Stimulated activated CD4-positive, alpha-beta T cell treated with anti-CD3 and anti-CD28 coated beads, Interleukin-12 subunit alpha, Interleukin-12 subunit beta, amount 100 ng/mL, for 24 hours (primary cell): ENCODE measurements at places on chromosomes 3 and 15.

DNA sequence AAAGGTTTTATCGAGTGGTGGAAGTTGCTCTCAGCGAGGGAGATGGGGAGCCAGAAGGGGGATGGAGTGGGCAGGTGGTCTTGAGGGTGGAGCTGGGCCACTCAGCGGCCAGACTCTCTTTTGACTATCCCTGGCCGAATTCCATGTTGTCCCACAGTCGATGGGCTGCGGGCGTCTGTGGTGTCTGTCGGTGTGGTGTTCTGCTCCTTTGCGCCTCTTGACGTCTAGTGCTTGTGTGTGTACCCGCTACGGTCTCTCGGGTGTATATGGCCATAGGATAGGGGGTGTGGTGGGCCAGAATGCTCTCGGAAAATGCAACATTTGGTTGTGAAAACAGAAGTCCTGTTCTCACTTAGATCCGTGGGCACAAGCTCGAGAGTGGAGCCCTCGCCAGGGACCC lies 297.0 kb downstream of the CGGBP1 start:
- DNase-seq: no peak

- DNase-seq: no peak
Observed at GRCh38 chr3:97417-98258, 98.9 kb upstream of the CHL1 start.

GRCh38 chr15:83643201-83643600 lies 10.7 kb upstream of the ADAMTSL3 start:
- no peak for DNase-seq

DNA sequence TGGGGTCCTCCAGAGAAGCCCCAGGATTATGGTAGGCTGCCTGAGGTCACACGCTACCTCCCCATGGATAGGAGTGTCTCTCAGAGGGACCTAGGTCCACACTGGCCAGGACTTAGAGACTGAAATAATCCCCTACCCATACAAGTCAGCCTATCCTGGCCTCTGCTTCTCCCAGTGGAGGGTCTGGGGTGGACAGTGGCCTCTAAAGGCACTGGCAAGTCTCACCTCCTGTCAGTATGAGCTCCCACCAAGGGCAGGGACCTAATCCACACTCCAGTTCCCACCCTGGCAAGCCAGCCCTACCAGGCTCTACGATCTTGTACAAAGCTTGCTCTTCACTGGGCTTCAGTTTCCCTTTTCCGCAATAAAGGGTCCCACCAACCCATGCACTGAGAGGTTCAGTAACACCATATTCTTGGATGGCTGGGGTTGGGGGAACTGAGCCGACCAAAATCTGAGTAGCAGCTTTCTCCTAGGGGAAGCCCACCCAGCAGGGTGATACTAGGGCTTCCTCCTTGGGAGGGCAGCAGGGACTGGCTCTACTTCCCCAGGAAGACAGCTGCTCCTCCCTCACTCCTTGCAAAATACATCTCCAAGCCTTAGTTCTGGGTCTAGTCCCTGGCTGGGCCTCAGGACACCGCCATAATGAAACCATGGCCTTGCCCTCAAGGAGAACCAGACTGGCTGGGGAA lies 2.4 kb downstream of the CISH start:
- DNase-seq: no peak

- no peak for DNase-seq
Observed at GRCh38 chr3:71464613-71465012, 118.9 kb downstream of the FOXP1 start.

DNA sequence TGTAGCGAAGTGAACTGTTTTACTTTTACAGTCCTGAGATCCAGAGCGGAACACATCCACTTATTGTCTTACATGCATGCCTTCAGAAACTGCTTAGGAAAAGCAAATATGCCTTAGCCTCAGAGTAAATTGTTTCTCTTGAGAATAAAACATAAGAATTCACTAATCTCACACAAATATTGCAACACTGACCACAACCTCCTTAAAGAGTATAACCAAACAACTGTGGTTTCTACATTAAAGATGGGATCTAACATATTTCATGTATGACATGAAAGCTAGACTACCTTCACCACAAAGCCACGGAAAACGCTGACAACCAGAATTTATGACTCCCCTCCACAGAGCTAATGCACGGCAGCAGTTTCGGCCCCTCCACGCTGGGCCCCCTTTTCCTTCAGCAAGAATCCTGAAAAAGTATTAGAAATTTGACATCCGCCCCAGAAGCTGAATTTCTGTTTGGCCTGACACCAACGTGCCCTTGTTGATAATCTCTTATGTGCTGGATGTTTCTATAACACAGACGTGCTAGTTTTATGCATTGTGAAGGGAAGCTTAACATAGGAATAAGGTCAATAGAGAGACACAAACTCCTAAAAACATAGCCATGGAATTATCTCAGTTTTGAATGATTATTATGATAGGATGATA lies 84.6 kb downstream of the GREM1 start:
- DNase-seq: no peak

DNA sequence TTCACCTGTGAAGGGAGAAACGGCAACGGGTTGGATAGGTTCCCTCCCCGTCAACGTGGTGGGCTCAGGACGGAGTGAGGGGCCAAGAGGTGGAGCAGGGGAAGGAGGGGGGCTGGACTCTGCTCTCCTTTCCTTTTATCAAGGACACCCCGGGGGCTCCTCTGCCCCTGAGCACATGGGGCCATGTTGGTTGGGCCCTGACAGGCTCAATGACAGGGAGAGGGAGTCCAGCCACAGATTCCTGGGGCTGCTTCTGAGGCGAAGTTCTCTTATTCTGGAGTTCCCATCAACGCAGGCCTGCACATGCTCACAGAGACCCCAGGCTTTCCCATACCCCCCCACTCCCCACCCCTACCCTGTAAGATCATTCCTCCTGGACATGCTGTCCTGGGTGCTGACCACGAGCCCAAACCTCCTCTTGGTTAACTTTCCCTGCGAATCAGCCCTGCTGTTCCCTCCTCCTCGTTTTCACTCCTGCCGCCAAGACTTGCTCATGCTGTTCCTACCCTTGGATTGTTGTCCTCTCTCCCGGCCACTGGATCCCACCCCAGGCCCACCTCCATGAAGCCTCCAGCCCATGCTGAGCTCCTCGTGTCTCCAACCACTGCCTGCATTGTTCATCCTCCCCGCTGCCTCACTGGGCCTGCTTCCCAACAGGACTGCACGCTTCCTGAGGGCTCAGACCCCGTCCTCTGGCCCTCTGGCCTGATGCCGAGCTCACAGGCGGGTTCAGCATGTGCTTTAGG lies 61.2 kb downstream of the SENP2 start:
- no peak for DNase-seq

GRCh38 chr15:71779073-71779797 lies 31.1 kb upstream of the NR2E3 start:
- no peak for DNase-seq

DNA sequence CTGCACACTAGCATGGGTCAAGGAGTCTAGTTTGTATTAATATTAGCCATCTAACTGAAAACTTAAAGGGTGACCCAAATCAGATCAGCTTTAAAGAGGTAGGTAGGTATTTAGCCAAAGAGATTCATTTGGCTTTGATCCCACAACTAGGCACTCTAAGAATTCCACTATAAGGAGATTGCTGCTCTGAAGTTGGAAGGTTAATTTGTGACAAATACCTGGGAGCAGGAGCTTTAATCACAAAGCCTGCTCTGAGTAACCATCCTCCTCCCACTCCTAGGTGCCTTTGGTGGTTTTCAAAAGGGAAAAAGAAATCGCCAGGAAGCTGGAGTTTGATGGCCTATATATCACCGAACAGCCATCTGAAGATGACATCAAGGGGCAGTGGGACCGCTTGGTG lies 120.3 kb upstream of the CHRM5 start:
- DNase-seq: no peak

DNA sequence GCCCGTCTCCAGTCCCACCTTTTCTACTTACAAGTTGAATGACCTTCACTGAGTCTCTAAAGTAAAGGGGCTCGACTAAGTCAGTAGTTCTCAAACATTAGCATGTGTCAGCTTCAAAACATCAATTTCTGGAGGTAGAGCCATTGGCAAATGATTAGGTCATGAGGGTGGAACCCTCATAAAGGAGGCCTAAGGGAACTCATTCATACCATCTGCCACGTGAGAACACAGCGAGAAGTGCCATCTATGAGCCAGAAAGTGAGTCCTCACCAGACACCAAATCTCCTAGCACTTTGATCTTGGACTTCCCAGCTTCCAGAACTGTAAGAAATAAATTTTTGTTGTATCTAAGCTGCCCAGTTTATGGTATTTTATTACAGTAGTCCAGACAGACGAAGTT lies 129.8 kb downstream of the MEX3B start:
- DNase-seq: no peak

DNA sequence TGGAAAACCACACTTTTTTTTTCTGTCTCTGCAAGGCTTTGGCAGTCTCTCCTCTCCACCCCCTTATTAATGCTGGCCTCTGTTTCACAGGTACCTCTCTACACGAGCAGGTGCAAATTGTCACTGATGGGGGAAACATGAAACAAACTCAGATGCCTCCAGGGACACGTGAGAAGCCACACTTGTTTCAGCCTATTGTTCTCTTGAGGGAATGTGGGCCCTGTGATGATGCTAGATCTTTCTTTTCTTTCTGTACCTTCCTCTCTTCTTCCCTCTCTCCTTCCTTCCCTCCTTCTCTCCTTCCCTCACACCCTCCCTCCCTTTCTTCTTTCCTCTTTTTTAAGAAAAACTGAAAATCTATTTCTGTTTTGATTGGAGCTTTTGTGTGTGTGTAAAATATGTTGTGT lies 5.7 kb upstream of the BLM start:
- no peak for DNase-seq

DNA sequence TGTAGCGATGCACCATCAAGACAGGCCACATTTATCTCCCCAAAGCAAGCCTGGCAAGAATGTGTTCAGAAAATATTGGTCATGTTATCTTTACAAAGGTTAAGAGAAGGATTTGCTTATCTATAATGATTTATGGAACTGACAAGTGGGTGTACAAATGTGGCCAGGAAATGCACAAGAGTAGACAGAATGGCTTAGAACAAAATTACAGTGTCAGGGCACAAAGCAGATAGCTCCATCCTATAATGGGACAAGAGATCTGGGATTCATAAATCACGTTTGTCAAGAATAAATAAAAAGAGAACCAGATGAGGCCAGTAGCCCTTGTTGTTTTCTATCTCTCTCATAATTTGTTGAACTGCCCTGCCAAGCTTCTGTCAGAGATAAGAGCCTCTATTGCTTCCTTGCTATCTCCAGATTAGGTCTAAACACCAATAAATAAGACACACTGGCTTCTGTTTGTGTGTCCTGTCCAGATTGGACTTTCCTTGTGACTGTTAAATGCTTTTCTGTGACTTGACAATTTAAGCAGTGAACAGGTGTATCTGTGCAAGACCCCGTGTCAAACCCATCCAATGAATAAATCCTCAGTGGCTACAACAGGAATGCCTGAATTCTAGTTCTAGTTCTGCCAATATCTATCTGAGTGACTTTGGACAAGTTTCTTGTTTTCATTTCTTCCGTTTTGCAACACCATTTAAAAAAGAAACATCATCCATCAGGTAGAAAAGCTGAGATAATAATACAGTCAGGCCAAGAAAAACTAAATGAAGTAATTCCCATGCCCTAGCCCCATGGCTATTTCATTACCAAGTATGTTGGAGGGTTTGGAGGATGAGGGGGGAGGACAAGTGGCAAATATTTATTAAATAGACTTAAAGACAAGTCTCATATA lies 157.2 kb downstream of the DCLK3 start:
- no peak for DNase-seq

GRCh38 chr3:20054549-20054987 lies 14.3 kb downstream of the KAT2B start:
- DNase-seq: peak; percentile 50

DNA sequence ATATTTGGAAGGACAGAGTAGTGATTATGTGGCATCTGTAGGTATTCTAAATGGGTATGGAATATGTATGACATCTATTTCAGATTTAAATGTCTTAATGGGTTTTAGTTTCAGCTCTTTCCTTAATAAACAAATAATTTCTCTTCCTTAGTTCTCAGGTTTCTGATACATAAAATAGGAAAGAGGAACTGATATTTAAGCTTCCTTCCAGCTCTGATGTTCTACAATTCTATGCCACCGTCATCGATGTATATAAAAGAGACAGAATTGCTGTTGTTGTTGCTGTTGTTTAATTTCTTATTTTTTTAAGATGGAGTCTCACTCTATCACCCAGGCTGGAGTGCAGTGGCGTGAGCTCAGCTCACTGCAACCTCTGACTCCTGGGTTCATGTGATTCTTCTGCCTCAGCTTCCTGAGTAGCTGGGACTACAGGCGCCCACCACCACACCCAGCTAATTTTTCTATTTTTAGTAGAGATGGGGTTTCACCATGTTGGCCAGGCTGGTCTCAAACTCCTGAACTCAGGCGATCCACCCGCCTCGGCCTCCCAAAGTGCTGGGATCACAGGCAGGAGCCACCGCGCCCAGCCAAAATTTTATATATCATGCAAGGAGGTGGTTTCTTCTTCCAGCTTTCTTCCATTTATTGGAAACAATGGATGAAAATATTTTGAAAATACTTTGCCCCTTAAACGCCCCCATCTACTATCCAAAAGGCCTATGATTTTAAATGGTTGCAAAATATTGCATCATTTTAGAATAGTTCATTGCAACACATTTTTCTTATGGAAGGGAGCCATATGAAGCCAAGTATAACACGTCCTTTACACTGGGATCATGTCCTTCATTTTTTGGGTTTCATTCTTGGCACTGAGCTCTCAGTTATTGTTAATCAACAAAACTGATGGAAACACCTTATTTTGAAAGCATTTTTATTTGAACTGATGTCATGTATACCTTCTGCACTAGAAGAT lies 13.9 kb upstream of the C15orf61 start:
- DNase-seq: no peak

GRCh38 chr3:47594792-47595191 lies 16.1 kb upstream of the CSPG5 start:
- no peak for DNase-seq

DNA sequence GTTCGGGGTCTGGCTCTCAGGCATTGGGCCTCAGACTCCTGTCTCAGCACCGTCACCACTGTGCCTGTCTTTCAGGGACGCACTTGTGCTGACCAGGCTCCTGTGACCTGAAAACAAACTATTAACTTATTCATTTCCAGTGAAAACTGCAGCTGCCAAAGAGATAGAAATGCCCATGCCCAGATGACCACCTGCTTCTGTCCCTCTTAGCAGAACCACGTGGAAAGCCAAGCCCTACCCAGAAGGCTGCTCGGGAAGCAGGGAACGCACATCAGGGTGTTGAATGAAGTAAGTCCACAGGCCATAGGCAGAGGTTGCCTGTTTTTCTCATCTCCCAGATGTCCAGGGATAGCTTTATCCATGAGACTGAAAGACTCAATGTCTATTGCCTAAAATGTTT lies 219.3 kb downstream of the EBLN2 start:
- no peak for DNase-seq

- no peak for DNase-seq
Observed at GRCh38 chr3:119619094-119619493, 21.4 kb downstream of the PLA1A start.

GRCh38 chr15:39139431-39140059 lies 441.3 kb upstream of the THBS1 start:
- DNase-seq: no peak
